WERI-Rb-1 (cell line): ENCODE measurements at places on chromosomes 1 and 21.

DNA sequence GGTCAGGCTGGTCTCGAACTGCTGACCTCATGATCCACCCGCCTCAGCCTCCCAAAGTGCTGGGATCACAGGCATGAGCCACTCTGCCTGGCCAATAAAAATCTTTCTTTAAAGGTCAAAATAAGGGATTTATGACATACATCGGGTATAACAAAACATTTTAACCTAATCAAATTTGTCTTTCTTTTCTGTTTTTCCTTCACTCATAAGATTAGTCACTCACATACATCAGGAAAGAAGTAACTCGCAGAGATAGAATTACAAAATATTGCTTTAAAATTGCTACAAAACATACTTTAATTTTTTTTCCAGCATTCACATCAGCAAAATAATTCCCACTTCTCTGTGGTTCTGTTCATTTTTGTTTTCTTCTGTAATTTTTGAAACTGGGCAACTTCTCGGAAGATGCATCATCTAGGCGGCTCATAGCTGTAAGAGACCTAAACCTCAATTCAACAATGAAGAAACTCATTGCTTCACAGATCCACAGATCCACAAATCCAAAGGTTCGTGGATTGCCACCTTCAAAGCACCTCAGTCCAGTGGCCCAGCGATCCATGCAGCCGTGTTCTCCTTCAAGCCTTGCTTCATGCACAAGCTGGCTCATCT is 39.7 kb downstream of the NEK2 start:
- DNase-seq: no peak

DNA sequence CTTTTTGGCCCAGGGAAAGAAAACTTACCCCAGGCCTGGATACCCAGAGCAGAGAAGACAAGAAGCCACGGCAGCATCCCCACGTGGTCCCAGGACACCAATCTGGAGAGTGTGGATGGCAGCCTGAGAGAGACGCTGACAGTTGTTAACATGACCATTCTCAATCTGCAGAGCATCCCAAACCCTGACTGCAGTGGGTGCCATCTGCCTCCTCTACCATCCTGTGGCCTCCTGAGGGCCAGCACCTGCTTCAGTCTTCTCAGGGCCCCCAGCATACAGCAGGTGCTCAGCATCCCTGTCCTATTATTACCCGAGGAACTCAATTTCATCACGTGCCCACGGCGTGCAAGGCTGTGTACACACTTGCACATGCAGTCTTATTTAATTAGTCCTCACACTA is 785 bp downstream of the PGLYRP4 start:
- peak; percentile 51 for DNase-seq

- no peak for DNase-seq
Observed at GRCh38 chr1:178379807-178380206, 117.0 kb downstream of the CLEC20A start.

- DNase-seq: no peak
Observed at GRCh38 chr1:213103377-213104306, 52.6 kb downstream of the RPS6KC1 start.

- peak; percentile 79 for DNase-seq
Observed at GRCh38 chr1:869499-870244, 54.1 kb upstream of the SAMD11 start.

DNA sequence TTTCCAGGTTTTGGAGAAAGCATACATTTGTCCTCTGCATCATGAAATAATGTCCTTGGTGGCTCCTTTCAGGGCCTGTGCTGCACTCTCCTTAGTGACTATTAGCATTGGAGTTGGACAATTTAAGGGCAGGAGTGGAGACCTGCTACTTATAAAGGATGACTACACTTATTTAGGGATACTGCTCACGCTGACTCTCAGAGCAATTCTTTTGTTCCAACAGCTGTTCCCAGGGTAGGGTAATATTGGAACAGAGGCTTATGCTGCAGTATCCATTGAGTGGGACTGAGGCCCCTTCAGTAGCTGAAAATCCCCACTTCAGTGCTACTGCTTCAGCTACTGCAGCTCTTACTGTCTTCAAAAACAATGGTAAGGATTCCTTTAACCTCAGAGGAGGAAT is 84.6 kb downstream of the GPR88 start:
- no peak for DNase-seq

GRCh38 chr1:236269439-236269838 is 12.3 kb downstream of the ERO1B start:
- DNase-seq: no peak

GRCh38 chr1:204464187-204464631 is 30.4 kb downstream of the PIK3C2B start:
- no peak for DNase-seq

DNA sequence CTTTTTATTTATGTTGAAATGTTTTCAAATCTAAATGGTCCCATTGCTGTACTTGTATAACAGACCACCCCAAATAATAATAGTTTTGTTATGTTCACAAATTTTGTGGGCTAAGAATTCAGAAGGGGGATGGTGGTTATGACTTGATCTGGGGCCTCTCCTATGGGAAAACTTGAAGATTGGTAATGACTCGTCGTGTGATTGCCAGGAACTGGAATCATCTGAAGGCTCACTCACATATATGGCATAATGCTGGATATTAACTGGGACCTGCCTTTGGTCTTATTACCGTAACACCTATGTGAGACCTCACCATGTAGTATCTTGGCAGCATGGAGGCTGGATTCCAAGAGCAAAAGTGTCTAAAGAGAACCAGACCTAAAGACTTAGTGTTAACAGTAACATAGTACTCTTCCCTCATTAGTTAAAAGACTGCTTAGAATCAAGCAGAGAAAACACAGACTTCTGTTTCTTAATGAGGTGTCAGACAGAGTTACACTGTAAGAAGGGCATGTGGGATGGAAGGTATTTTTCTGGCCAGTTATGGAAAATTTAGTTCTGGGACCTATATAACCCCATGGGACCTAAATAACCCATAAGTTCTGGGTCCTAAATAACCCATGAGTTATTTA is 11.9 kb downstream of the LYPLAL1 start:
- no peak for DNase-seq

GRCh38 chr1:166974647-166975345 is 544 bp downstream of the ILDR2 start:
- peak; percentile 12 for DNase-seq

GRCh38 chr1:78058670-78059069 is 12.9 kb downstream of the GIPC2 start:
- DNase-seq: no peak
